Foreskin fibroblast (primary cell): ENCODE measurements at places on chromosomes 4 and X.

DNA sequence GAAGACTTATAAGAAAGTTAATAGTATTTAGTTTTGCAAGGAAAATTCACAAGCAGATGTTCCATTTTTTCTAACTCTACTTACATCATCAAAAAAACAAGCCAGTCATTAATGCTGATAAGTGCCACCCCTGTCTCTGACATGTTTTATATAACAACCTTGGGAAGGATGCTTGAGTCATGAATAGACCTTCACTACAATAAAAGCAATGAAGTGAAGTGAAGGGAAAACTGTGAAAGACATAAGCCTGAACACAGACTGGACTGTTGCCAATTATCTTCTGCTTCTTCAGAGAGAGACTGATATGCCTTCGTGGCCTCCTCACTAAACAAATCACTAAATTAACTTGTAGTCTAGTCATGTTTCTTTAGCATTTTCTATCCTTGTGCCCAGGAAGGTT lies 353.2 kb downstream of the PDHA2 start:
- no peak for DNase-seq

- DNase-seq, result no peak
Observed at GRCh38 chr4:100269446-100269845, 79.2 kb upstream of the DDIT4L start.

- peak; percentile 50 for DNase-seq
Observed at GRCh38 chrX:121642415-121642814, 595.0 kb downstream of the GLUD2 start.

- no peak for DNase-seq
Observed at GRCh38 chr4:85744950-85745349, 270.0 kb downstream of the ARHGAP24 start.

- DNase-seq, result no peak
Observed at GRCh38 chr4:41476310-41476885, 61.6 kb upstream of the LIMCH1 start.

- DNase-seq, result no peak
Observed at GRCh38 chrX:30572004-30572403, 5.6 kb downstream of the TASL start.

- no peak for DNase-seq
Observed at GRCh38 chr4:3679851-3680311, 86.3 kb upstream of the ADRA2C start.

- peak; percentile 8 for DNase-seq
Observed at GRCh38 chr4:73620115-73620792, at the start of gene RASSF6. TSS of gene RASSF6 (minus strand) at chr4:73620436. CDS start at chr4:73611795, 8,641 bp downstream.

GRCh38 chr4:186557486-186557885 lies 2.1 kb upstream of the MTNR1A start:
- peak; percentile 52 for DNase-seq

- DNase-seq, result no peak
Observed at GRCh38 chr4:106422766-106423165, 54.2 kb upstream of the GIMD1 start.

GRCh38 chrX:1162119-1162916 lies 50.1 kb downstream of the CRLF2 start:
- no peak for DNase-seq

DNA sequence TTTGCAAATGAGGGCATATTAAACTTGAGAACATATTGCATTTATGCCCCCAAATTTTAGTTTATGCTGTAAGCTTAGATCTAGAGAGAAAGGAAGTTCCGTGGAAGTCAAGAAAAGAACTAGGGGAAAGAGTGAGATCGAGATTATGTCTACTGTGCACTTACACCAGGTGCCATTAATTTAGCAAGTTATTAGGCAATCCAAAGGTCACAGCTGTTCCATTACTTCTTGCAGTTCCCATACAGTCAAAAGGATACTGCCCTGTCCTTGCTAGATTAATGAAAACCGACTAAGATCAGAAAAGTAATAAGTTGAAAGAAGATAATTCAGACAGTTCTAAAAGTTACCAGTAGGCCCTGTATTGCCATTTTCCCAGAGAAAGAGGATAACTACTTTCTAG lies 49.3 kb upstream of the SLC7A11 start:
- DNase-seq, result peak; percentile 12

- no peak for DNase-seq
Observed at GRCh38 chr4:1567808-1568581, 116.1 kb downstream of the FAM53A start.

DNA sequence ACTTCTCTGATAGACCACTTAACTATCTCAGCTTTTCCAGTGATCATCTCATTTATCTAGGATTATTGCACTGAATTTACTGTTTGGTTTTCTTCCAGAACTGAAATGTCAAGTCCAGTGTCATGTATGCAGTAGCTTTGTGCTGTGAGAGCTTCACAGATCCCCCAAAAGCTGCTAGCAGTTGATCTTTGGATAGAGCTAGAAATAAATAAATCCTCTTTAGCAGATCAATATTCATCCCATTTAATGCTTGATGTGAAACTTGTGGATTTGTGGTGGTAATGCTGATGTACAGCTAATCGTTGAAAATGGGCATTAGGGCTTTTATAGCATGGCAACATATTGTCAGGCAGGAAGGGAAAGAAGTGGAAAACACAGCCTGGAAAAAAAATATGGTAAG lies 509.6 kb upstream of the FAM241A start:
- no peak for DNase-seq

GRCh38 chr4:116020141-116020722 lies 906.8 kb upstream of the NDST4 start:
- DNase-seq, result no peak

DNA sequence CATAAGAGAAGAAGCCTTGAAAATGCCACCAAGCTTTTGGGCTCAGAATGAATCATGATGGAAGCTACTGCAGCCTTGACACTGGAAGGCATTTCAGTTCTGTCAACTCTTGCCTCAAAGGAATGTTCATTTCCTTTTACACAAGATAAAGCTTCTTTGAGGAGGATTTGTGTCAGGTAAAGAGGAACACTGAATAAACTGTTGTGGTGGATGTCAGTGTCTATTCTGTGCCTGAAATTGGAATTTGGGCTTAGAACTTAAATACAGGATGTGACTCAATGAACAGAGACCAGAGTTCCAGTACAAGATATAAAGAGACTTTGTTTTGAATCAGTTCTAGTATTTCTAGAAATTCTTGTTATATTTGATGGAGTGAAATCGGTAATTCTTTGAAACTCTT lies 313.2 kb downstream of the PACRGL start:
- DNase-seq, result peak; percentile 6

DNA sequence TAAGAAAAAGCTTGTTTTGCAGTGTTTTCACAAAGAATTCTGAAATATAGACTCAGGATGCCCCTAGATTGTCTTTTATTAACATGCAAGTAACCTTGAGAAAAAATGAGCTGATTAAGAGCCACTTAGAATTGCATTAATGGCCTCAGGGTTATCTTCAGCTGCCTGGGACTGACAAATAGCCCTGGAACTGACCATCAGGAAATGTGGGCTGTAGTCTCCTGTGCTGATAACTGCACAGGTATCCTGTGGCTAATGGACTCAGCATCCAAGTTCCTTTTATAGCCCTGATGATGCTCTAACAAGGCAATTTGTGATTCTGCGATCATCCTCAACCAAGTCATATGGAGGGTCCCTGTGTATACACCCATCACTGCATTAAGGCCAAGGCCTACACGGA lies 17.0 kb downstream of the CA5B start:
- DNase-seq, result no peak

GRCh38 chr4:52243367-52243766 lies 192.3 kb downstream of the SPATA18 start:
- no peak for DNase-seq

DNA sequence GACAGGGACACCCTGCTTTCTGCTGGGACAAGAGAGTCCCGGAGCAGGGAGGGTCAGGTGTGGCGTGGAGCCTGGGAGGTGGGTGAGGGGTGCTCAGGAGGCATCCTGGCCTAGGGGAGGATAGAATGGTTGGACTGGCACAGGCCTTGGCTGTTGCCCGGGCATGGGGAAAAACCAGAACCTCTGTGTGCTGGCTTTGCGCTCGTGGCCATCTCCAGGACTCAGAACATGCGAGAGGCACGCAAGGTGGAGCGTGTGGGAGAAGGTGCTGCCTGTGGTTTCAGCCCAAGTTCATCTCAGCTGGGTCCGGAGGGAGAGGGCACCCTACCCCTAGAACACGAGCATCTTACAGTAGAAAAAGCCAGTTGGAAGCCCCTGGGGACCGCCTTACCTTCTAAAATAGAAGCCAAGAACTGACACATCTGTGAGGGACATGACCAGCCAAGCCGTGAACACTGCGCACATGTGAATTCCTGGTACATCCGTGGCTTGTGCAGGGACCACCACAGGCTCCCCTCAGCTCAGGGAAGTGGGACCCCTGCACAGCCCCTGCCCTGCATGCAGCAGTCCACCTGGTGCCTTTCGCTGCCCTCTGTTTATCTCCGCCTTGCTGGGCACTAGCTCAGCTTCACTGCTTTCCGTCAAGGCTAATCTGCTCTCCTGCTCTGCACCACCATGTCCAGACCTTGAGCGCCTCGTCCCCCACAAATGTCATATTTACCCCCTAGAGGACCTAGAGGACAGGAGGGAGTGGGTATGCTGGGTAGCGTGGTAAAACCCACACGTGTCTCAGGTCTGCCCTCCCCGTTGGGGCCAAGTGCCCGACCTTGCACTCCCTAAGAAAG lies 13.5 kb downstream of the MSANTD1 start:
- DNase-seq, result no peak

- no peak for DNase-seq
Observed at GRCh38 chr4:80022282-80022681, 50.7 kb downstream of the ANTXR2 start.

- no peak for DNase-seq
Observed at GRCh38 chr4:23033796-23034195, 341.1 kb downstream of the GBA3 start.

GRCh38 chr4:107736037-107736436 lies 16.0 kb upstream of the PAPSS1 start:
- DNase-seq, result no peak

GRCh38 chr4:182888891-182889290 lies 28.3 kb downstream of the DCTD start:
- DNase-seq, result no peak

DNA sequence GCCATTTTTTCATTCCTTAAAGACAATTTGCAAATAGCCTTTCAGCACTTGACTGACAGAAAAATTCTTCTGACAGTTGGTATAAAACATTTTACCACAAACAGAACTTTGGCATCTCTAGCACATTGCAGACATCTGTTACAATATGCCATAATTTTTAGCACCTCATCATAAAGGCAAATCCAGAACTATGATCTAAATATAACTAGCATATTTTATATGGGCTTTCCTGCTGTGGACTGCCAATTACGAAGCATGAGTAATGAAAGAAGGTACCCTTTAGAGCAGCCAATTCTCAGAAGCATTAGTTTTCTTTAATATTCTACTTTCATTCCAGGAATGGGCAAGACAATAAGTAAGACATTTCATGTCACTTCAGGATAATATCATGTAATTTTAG lies 647.4 kb upstream of the GALNT7 start:
- no peak for DNase-seq

DNA sequence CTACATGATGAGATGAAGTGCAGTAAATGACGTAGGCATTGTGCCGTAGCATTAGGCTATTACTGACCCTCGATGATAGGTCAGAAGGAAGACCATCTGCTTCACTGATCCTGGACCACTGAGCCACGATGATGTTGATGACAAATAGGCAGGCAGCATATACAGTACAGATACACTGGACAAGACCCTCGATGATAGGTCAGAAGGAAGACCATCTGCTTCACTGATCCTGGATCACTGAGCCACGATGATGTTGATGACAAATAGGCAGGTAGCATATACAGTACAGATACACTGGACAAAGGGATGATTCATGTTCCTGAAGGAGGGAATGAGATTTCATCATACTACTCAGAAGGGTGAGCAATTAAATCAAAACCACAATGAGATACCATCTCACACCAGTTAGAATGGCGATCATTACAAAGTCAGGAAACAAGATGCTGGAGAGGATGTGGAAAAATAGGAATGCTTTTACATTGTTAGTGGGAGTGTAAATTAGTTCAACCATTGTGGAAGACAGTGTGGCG lies 50.9 kb downstream of the BEND4 start:
- DNase-seq, result peak; percentile 15

- DNase-seq, result peak; percentile 8
Observed at GRCh38 chr4:85573270-85573669, 98.3 kb downstream of the ARHGAP24 start.

GRCh38 chr4:53863736-53864365 lies 200.6 kb downstream of the CHIC2 start:
- peak; percentile 23 for DNase-seq

DNA sequence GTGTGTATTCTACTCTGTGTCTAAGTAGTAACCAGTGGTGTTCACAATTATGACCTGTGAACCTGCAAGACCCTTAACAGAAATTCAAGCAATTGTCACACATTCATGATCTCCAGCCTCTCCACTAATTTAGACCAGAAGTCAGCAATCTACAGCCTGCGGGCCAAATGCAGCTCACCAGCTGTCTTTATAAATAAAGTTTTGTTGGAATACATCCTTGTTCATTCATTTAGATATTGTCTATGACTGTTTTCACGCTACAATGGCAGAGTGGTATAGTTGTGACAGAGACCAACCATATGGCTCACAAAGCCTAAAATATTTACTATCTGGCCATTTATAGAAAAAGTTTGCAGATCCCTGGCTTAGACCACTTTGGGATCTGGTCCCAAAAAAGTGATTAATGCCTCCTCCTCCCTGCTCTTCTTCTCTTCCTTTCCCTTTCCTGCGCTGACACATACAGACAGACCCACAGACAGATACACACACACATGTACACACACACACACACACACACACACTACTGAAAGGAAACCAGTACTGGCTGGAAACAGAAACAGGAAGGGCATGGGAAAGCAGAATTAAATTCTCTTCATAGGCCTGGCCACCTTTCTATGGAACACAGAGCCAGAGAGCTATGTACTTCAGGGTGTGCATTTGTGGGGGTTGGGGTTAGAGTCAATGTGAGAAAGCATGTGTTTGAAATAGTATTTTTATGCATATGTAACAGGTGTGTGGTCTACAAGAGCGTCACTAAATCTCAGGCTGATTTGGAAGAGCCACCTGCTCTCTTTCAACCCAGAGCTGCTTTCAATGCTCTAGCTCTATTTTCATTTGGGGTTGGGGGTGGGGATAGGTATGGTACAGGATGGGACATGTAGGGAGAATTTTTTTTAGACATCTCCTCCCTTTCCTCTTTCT lies 49.7 kb upstream of the TMEM164 start:
- no peak for DNase-seq

GRCh38 chr4:182093935-182094334 lies 149.3 kb upstream of the TENM3 start:
- DNase-seq, result no peak

GRCh38 chr4:183636923-183637322 lies 22.1 kb downstream of the RWDD4 start:
- peak; percentile 34 for DNase-seq

- DNase-seq, result peak; percentile 7
Observed at GRCh38 chrX:123215397-123216089, 31.5 kb downstream of the GRIA3 start.

- peak; percentile 77 for DNase-seq
Observed at GRCh38 chrX:23901060-23901459, 6.7 kb downstream of the APOO start.

DNA sequence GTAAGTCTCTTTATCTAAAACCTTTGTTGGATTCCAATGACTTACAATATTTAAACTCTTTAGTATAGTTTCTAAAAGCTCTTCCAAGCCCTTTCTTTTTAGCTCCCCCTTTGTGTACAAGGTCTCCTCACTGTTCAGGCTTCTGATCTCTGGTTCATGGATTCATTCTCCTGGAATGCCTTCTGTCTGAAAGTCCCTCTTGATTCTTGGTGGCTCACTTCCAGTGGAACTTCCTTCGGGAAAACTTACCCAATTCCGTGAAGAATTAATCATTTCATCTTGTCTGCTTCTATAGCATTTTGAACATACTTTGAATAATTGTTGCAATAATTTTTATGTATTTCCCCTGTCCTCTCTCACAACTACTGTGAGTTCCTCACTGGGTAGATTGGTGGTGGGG lies 3.6 kb downstream of the ARHGAP24 start:
- DNase-seq, result peak; percentile 77
